ENCODE measurements at places on chromosomes 5 and 9.

- DNase-seq = no peak
Measured at GRCh38 chr5:11734369-11734768, 169.9 kb downstream of the CTNND2 start.

DNA sequence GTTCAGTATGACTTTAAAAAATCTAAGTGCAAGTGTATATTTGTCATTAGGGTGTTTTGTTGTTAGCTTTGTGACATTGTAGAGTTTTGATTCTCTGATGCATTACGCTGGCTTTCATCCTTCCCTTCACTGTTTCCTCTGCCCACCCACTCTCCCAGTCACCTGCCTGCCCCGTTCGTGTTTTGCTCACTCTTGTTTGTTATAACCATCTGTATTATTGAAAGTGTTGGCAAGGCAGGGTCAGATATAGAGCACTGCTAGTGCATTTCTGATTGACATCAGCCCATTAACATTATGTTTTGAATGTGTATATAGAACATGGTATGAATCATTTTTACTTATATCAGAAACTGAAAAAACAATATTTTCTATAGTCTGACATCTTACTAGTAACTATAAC is 27.3 kb downstream of the SCGB3A1 start:
- no peak for DNase-seq

- no peak for DNase-seq
Measured at GRCh38 chr5:88837817-88838216, 45.2 kb downstream of the MEF2C start.

DNA sequence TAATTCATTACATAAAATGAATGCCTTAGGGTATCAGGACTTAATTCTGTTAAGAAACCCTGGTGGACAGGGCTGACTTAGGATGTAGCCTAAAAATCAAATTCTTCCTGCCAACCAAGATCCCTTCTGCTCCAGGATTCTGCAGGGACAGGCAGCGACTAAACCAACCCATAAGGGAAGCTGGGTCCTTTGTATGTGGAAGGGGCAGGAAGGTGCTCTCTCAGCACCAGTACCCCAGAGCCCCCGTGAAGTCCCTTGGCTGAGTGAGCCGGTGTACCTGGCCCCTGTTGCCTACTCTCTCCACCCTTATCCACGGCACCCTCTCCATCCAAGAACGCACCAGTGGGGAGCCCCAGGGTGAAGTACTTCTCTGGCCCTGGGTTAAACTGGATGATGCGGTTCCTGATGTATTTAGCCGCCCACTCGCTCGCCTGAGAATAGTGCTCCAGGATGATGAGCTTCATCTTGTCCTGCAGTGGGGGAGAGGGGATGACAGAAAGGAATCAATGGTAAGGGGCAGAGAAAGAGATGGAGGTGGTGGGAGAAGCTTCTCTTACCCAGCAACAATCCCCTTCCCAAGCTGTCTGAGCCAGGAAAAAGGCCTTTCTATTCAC is 1.1 kb downstream of the GNPDA1 start:
- DNase-seq = no peak

GRCh38 chr9:2270565-2270964 is 255.4 kb downstream of the SMARCA2 start:
- DNase-seq = no peak

DNA sequence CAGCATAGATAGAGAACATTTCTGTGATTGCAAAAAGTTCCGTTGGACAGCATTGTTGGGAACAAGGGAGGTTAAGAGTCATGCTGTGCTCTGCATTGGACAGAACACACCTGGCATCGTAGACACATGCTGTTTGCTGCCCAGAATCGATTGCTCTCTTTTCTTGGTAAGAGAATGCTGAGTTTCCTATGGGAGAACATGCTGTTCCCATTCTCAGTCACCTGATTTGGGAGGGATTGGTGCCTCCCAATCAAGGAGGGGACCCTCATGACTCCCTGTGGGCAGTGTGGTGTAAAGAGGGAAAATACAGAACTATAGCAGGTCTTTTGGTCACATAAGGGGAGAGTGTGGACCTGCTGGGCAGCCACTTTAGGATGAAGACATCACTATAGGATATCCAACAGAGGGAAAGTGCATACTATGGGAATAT is 555.4 kb upstream of the CLINT1 start:
- DNase-seq = no peak

DNA sequence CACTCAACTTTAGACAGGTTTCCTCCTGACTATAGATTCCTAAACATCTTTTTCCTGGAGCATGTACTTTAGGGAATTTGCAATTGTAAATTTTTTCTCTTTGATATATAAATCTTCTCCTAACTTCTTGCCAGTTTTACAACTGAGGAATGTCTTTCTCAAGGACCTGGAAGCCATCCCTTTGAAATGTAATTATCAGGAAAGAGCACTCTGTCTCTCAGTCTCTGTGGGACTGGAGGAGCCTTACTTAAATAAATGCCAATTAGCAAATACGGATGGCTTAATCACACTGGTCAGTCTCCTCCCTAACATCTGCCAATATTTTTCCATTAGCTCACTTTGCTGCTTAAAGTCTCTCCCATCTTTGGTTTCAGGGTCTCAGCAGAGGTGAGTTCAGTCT is 344.3 kb upstream of the ARRDC3 start:
- no peak for DNase-seq

- DNase-seq = no peak
Measured at GRCh38 chr9:108022246-108022935, 532.8 kb upstream of the KLF4 start.

DNA sequence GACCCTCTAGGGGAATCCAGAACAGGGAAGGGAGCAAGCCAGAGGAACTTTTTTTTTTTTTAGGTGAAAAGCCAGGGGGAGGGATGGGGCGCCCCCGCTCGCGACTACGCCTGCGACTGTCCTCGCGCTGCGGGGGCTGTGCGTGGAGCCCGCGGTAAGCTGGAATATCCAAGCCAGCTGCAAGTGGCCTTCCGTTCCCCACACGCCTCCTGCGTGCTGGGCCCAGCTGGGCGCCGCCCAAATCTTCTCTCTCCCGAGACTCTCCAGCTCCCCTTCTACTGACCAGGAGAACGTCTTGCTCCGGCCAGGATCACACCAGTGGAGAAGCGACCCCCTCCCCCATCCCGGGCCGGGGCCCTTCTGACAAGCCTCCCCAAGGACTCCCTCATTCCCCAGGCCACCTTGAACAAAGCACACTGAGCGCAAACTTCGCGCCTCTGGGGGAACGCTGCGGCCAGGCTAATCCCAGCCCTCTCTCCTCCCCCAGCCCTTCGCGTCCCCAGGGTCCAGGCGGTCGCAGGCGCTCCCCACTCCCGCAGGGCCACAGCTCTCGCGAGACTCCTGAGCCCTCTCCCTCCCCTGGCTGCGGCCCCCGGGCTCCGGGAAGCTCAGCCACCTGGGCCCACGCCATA is 6.6 kb downstream of the BARX1 start:
- DNase-seq = no peak

- no peak for DNase-seq
Measured at GRCh38 chr5:112579599-112580170, 158.0 kb upstream of the APC start.

GRCh38 chr9:121771418-121771817 is 120.0 kb downstream of the DAB2IP start:
- no peak for DNase-seq

- DNase-seq = no peak
Measured at GRCh38 chr9:30075451-30076199, 2308.8 kb upstream of the ACO1 start.

DNA sequence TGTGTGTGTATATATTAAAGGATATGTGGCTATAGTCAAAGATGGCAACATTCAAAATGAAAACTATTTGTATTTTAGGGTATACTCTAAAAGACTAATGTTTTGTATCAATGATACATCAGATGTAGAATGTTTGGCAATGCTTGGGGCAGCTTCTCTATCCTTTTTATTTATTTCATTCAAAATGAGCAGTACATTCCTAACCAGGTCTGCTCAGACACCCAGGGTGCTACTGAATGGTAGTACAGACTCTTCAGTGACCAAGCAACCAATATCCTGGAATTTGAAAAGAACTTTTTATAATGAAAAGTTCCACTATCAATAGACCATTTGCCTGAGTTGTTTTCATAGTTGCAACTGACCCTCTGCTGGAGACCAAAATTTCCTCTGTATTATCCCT is 23.9 kb downstream of the MEGF9 start:
- DNase-seq = no peak

DNA sequence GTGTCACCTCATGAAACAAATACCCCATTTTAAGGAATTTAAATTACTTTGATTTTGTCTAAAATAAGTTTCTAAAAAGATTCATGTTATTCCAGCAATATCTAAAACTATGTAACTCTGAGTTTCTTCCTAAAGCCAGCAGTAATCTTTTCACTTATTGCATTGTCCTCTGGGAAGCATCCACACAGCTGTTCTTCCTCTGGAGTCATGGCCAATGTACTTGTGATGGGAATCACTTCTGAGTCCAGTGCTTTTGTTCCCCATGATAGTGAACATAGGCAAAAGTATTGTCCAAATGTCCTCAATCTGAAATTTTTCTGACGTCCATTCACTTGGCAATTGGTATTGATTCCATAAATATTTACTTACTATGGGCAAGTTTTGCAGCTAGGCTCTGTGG is 125.0 kb downstream of the STARD4 start:
- no peak for DNase-seq

- DNase-seq = no peak
Measured at GRCh38 chr5:64876203-64876602, 107.5 kb downstream of the CWC27 start.

DNA sequence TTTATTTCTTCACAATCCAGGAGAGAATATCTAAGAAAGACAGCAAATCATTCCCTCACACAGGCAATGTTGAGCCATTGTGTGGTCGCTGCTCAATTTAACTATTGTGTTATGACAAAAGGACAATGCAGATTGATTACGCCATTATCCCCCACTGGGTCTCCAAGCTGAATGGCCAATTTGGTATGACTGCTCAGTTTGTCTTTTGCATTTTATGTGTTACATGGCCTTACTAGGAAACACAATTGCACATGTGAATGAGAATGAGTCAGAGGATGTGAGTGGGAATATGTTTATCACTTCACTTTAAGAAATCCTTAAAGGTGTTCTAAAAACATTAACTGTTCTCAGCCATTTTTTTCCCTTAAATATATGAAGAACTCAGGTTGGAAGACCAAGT is 108.3 kb downstream of the FAM174A start:
- no peak for DNase-seq

GRCh38 chr9:69013382-69013727 is 558 bp downstream of the PRKACG start:
- no peak for DNase-seq

GRCh38 chr5:160770718-160771117 is 81.3 kb downstream of the ATP10B start:
- DNase-seq = no peak

DNA sequence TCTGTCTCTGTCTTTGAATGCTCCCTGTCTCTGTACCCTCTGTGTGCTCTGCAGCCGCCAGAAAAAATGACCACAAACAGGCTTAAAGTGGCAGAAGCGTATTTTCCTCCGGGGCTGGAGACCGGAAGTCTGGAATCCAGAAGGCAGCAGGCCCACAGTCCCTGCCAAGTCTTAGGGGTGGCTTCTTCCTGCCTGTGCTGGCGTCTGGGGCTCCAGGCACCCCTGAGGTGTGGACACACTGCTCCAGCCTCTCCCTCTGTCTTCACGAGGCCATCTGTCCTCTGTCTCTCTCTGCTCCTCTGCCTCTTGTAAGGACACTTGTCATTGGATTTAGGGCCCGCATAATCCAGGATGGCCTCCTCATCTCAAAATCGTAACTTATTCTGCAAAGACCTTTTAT is 298.4 kb upstream of the IRX4 start:
- no peak for DNase-seq

- DNase-seq = no peak
Measured at GRCh38 chr9:98551511-98552286, 157.0 kb downstream of the GABBR2 start.

DNA sequence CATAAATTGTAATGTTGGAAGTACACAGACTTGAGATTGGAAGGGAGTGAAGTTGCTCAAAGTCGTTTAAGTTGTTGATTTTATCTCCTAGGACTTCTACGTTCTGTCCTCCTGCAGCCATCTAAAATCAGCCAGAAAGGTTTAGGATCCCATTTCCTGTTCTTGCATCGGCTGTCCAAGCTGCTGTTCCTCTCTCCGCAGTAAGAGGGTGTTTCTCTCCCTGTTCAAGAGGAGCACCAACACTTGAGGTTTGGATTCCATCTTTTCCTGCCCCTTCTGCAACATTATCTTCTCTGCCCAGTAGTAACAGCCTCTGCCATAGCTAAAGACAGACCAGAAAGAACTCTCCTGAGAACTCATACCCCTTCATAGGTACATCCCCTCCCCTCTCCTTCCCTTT is 373.4 kb downstream of the GADD45G start:
- DNase-seq = no peak

DNA sequence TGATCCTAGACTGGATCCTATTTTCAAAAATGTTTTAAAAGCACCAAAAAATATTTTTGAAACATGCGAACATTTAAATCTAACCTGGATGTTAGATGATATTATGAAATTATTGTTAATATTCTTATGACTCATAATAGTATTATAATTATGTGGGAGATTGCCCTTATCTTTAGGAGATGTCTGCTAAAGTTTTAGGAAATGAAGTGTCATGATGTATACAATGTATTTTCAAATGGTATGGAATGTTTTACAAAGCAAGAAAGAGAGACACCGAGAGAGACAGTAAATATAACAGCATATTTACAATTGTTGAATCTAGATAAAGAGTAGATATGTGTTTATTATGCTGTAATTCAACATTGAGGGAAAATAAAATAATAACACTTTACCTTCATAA is 455.9 kb downstream of the ACTL7B start:
- no peak for DNase-seq

DNA sequence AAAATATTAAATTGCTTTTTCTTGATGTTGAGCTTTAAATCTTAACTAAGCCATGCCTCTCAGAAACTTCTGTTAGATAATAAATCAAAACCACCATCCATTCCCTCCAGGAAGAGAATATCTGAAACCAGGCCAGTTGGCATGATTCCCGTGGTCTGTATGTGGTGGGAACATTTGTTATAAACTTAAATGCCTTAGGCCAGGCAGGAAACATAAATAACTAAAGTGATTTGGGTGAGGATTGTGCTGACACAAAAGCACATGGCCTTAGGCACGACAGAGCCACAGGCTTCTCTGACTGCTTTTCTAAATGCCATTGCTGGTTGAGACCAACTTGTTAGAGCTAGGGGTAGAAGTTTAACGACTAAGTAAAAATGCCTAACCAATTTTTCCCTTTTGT is 255.9 kb downstream of the GABRG2 start:
- peak; percentile 79 for DNase-seq

- DNase-seq = no peak
Measured at GRCh38 chr5:606526-607399, 5.4 kb upstream of the CEP72 start.

- no peak for DNase-seq
Measured at GRCh38 chr5:111313017-111313724, 89.0 kb downstream of the CAMK4 start.

All from NCI-H446 (cell line).